ENCODE measurements at places on chromosomes 2 and 18. TPM values are rescaled to one million over a fixed set of nuclear protein-coding genes. Genes with fewer than 3 reads are reported as not detected.
A peak's percentile ranks its signal among the peaks of the same experiment; 100 is the strongest.

DNA sequence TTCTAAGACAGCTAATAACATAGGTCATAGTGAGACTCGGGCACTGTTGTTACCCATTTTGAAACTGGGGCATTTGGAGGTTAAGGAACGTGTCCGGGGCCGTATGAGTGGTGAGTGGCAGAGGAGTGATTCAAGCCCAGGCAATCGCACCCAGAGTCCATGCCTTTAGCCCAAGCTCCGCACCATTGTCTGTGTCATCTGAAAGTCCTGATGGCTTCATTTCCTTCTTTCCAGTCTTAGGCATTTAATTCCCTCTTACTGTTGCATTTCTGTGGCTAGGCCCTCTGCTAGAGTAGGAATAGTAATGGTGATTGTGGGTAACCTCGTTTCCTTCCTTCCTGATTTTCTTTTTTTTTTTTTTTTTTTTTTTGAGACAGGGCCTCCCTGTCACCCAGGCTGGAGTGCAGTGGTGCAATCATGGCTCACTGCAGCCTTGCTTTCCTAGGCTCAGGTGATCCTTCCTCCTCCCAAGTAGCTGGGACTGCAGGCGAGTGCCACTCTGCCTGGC lies 49.8 kb upstream of the ASB1 start:
- no peak for DNase-seq

DNA sequence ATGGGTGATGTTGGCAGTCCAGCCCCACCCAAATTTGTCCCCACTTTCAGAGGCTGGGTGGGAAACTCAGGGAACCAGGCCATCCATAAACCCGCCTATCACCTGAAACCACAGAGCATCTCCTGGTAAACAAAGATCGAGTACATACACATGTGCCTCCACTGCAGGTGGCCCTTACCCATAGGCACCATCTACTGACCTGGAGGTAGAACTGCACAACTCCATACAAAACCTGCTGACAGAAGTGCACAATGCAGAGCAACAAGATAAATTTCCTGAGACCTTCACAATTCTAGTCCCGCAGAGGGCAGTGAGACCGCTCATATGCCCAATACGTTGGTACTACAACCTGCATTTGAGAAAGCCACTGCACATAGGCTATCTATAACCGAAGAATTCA lies 856.3 kb downstream of the SUCLG1 start:
- DNase-seq, result no peak

- no peak for DNase-seq
Measured at GRCh38 chr18:495017-495416, 5.5 kb downstream of the COLEC12 start.

DNA sequence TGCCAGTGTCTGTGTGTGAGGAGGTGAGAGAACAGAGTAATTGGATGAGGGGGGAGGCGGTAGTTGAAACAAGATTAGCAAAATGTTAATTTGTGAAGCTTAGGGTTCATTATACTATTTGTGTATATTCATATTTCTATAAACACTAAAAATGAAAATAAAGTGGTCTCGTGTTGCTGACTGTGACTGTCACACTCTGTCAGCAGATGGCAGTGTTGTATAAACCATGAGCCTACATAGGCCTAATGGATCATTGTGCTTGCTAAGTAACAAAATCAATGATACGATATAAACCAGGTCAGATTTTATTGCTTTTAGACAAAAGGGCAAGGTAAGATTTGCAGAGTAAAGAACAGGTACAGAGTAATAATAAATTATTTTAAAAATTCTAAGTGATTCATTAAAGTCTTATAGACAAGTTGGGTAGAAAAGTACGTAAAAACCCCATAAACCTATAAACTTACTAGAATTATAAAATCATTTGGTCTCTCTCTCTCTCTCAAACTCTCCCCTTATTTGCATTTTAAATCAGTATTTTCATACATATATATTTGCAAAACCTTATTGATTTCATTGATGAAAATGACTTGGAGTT lies 182.7 kb downstream of the RPIA start:
- DNase-seq, result peak; percentile 51

- DNase-seq, result no peak
Measured at GRCh38 chr2:18925296-18925695, 335.9 kb upstream of the NT5C1B start.

DNA sequence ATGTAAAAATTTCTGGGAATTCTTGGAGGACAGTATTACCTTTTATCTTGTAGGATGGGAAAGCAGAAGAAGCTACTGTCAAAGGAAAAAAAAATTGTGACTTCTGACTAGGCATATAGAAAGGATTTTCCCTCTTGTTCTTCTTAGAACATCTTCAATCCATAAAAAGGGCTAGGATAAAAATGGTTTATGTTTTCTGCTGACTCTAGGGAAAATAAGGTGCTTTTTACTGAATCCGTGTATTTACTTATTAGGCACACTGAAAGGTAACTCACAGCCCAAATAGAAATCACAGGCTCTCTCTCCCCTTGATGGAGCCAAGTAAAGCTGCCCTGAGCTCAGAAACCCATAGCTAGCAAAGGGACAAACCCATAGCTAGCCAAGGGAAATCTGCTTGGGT lies 74.6 kb downstream of the EPAS1 start:
- no peak for DNase-seq

Gene ABCG5
- not detected for total RNA-seq
